ENCODE measurements at places on chromosomes 1 and 21.

DNA sequence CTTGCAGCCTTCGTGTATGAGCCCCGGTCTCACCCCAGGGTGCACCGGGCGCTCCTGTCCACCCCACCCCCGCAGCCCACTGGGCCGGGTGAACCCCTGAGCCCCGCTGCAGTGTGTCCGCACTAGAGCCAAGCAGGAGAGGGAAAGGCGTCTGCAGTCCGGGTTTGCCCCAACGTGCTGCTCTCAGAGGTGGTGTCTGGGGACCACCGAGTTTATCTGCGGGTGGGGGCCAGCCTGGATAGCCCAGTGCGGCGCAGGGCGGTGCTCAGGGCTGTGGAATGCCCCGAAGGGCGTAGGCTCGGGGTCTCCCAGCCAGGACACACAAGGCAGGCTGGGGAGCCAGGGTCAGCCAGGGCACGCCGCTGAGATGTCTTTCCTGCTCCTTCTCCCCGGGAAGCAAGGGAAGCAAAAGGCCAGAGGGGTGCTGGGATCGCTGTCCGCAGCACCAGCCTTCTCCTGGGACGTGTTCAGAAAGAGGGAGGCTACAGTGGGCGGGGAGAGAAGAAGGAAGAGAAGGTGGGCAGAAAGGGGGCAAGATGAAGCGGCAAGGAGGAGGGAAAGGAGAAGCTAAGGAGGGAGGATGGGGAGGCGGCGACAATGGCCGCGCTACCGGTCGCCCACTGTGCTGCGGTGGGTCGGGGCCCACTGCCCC, 56.6 kb downstream of the MAB21L3 start:
- DNase-seq: peak; percentile 9

DNA sequence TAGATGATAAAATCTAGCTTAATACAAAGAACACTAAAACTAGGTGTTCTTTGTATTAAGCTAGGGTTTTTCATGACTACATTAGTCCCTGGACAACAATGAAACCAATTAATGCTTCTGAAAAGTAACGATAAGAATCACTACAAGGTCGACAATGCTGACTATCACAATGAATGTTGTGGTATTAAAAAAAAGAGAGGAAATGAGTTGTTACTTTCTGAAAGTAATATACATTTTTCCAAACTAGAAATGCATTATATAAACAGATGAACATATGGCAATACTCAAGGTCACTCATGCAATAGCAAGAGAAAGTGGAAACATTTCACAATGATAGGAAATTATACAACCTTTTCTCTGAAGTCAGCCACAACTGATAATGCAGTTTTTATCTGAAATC, 19.0 kb downstream of the DPH5 start:
- DNase-seq: peak; percentile 32

DNA sequence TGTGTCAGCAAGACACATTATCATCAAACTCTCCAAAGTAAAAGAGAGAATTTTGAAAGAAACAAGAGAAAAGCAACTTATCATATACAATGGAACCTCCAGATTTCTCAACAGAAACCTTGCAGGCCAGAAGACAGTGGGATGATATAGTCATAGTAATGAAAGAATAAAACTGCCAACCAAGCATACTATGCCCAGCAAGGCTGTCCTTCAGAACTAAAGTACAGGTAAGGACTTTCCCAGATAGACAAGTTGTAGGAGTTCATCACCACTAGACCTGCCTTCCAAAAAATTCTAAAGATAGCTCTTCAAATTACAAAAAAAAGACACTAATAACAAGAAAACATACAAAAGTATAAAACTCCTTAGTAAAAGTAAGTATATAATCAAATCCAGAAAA, 33.2 kb upstream of the FOXD3 start:
- no peak for DNase-seq

GRCh38 chr1:3215198-3216014, 146.4 kb downstream of the PRDM16 start:
- DNase-seq: no peak

DNA sequence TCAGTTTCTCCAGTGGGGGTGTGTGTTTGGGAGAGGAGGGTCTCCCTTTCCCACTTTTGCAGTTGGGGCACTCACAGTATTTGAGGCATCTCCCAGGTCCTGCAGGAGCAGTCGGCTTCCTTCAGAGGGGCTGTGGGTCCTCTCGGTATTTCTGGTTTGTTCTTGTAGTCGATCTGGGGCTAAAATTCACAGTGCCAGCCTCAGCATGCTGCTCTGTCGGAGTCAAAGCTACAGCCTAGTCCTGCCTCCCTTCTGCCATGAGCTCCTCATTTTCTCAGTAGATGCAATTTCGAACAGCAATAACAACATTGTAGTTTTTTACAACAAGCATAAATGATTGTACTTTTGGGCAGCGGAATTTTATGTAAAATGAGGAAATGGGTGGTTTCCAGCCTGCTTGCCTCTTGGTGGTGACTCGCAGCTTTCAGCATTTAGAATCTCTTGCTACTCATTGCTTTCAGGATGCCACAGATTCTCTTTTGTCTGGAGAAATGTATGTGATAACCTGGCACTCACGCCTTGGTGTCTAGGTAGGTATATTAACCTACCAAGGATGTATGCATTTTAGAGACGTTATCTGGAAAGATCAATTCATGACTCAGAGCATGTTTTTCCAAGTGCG, 82.4 kb upstream of the C21orf91 start:
- no peak for DNase-seq

DNA sequence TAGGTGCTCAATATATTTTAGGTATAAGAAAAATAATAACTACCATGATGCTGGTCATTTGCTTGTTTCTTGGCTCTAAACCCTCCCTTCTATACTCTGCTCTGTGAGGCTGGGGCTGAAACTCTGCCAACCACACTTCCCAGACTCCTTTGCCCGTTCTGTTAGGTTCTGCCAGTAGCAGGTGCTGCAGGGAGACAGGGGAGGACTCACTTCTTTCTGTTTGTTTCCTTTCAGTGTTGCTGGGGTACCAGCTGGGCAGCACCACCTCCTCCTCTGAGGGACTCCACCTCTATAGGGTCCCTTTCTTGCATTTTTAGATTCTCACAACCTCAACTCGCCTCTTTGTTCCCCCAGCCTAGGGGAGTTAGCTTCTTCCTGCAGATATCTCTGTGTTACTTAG, 17.0 kb upstream of the SH2D2A start:
- DNase-seq: no peak

DNA sequence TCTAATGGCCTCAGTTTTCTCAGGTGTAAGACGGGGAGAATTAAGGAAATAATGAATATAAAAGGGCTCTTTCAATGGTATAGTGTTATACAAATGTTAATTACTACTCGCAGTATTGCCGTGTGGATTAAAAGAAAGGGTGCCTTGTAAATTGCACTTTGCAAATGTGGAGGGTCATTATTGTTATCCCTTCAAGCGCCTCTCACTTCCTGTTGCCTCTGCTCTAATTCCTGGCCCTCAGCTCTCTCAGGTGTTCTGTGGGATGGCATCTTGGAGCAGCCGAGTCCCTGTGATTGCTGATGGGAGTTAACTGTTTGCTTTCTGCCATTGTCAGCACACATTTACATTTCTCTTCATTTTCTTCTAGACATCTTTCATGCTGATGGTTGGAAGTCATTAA, 7.1 kb upstream of the S100A11 start:
- DNase-seq: no peak

Measured in ELR (cell line).